ENCODE measurements at places on chromosomes 4 and X.

DNA sequence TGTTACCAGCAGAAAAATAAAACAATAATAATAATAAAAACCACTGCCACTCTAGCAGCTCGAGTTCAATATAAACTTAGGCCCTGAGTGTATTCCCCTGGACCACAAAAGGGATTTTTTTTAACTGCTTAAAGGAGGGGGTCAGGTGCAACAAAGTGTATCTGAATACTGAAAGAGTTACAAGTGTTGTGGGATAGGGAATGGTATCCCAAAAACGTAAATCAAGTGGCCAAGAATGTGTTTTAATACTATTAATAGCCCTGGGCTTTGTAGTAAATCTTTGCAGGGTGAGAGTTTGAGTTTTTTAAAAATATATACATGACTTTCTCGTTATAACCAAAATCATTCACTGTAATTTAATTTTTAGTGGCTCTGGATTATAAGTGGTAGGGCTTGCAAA, 860.1 kb upstream of the INTU start:
- DNase-seq = no peak

- no peak for DNase-seq
These were observed 51.9 kb downstream of the UBQLN2 start for GRCh38 chrX:56615282-56615681.

GRCh38 chr4:146640465-146641061, 1.9 kb downstream of the POU4F2 start:
- DNase-seq = peak; percentile 53

- no peak for DNase-seq
These were observed 30.1 kb upstream of the BBS7 start for GRCh38 chr4:121900132-121900983.

DNA sequence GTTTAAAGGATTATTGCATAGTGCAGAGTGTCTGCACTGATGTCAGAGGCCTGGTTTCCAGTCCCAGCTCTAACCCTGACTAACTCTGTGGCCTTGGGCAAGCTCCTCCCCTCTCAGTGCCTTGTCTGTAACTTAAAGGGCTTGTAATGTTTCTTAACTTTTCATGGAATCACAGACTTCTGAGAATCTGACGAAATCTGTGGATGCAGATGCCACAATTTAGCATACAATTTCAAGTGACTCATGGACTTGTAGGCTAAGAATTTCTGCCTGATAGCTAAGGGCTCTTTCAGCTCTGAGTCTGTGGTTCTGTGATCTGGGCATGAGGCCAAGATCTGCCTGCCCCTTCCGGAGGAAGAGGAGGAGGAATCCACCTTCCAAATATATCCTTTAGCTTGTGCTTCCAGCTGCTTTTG, 236.9 kb downstream of the AR start:
- DNase-seq = no peak

DNA sequence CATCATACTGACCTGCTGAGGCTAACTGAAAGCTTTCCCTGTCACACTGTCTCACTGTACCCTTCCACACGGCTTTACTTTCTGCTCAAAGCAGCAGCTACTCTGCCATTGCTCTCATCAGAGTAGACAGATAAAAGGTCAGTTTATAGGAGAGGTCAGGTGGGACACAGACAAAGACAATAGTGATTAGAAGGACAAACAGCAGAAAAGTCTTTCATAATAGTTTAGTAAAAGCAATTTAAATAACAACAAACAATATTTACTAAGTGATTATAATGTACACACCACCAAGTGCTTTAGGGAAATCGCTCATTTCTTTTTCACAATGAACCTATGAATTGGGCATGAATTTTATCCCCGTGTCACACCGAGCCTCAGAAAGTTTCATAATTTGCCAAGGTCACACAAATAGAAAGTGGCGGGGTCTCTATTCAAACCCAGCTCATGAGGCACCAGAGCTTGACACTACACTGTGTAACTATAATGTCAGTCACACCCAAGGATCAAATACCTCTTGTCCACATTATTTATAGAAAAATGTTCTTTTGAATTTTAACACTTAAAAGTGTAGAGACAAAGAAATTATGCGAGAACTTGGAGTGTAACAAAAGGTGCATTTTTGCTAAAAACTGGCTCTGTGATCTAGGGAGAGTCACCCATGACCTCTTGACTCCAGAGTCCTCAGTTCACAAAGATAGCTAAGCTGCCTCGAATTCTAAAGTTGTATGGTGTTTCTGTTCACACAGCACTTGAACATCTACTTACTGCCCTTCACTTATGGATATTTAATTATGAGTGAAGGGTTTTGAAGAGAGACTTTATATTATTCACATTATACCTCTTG, 24.5 kb upstream of the SORBS2 start:
- no peak for DNase-seq

- no peak for DNase-seq
These were observed 355.7 kb upstream of the GNPDA2 start for GRCh38 chr4:45082101-45082500.

DNA sequence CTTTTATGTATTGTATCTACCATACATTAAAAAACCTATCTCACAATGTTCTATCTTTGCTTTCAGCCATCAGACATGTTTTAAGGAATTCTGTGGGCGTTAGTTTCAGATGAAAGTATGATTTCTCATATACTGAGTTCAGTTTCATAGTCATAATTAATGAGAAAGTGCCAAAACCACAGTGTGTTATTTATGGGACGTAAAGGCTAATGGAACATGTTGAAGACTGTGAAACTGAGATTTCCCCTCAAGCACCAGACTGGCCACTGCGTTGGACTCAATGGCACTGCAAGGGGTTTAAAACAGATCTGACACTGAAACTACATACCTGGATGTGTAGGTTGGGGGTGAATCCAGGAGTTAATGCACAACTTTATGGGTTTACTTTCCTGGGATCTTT, 32.0 kb downstream of the F8 start:
- DNase-seq = no peak

DNA sequence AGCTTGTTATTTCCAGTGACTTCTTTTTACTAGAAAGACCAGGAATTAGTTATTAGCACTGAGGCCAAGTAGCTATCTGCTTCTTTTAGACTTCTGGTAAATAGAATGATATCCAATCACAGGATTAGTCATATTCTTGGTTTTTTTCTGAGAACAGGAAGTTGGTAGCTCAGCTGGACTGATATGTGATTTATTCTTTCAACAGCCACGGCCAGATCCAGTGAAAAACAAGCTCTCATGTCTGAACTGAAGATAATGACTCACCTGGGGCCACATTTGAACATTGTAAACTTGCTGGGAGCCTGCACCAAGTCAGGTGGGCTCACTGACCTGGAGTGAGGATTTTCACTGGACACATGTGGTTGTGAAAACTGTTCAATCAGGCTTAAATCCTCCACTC, 48.6 kb downstream of the PDGFRA start:
- no peak for DNase-seq

DNA sequence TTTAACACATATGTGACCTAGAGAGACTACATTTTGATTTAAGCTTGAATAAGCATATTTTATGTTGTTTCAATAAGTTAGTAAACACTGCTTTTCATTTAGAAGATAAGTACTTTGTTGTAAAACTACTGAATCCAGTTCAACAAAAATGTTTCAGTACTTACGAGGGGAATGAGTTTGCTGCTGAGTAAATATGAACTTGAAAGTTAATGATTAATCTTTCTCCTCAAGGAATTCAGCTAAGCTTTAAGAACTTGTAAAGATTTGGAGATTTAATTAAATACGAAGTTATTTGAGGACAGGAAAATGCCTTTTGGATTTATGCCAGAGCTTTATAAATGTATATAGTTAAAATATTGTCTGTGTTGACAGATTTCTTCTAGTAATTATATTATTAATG, 933.0 kb upstream of the LCORL start:
- no peak for DNase-seq

GRCh38 chr4:147768113-147768512, 36.2 kb downstream of the ARHGAP10 start:
- DNase-seq = no peak

DNA sequence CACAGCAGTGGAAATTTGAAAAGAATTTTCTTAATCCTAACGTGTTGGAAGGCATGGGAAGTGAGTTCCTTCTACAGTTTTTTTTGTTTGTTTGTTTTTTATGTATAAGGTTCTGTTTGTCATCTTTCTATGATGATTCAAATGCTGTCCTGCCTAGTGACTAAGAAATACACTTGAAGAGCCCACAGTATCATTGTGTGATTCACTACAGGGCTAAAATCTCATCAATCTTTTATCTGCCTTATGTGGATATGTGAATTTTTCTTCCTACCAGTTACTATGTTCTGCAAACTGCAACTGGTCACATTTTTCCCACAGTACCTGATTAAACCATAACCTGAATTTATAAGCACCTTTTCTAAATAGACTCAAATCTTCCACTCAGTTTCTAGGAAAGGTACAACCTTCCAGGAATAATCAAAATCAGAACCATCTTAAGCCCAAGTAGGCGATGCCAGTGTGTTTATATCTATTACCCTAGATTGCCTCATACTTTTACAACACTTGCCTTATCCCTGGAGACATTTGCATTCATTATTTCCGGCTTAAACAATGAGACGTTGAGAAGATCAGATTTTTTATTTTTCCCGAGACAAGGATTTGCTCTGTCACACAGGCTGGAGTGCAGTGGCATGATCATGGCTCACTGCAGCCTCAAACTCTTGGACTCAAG, 214.6 kb upstream of the GALNT7 start:
- no peak for DNase-seq

DNA sequence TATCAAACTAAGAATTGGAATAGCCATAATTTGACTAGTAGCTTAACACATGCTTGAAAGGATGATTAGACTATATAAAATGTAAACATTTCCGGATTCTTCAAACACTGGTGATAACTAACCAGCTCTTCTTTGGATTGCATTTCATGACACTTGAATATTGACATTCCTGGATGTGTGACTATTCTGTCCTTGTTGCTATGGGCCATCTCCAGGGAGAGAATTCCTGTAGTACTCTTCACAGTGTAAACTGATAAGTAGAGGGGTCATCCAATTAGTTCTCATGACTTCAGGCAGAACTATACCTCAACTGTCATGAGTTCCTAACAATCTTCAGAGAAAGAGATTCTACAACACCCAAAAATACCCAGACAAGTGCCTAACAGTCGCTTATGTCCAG, 1026.7 kb upstream of the TENM3 start:
- no peak for DNase-seq

DNA sequence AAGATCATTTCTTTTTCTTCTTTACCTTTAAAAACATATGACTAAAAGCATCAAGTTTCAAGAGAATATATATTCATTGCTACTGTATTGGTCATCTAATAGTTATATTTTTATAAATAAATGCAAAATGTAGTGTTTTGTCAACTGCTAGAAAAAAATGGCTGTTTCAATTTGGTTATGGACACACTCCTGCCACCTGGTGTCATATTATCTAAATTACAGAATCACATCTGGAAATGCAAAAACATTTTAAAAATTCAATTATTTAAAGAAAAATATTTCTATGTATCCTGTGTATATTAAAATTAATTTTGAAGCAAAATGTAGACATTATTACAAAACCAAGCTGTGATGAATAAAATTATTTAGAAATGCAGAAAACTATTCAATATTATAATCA, 329.4 kb upstream of the PCDH18 start:
- no peak for DNase-seq

DNA sequence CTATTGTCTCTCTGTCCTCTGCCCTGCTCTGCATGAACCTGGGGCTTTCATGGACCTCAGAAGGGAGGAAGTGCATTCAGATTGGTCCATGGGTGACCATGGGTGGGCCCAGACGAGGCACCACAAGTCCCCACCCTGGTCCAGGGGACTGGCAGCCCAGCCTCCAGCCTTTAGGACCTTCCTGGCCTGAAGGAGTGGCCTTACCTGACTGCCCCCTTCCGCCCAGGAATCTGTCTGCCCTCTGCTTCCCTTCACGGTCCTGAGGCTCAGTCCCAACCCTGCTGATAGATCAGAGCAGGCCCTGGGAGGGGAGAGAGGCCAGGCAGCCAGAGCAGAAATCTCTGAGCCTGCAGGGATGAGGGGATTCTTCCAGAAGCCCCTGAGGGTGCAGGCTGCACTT, 455.4 kb downstream of the PCDH18 start:
- DNase-seq = no peak

DNA sequence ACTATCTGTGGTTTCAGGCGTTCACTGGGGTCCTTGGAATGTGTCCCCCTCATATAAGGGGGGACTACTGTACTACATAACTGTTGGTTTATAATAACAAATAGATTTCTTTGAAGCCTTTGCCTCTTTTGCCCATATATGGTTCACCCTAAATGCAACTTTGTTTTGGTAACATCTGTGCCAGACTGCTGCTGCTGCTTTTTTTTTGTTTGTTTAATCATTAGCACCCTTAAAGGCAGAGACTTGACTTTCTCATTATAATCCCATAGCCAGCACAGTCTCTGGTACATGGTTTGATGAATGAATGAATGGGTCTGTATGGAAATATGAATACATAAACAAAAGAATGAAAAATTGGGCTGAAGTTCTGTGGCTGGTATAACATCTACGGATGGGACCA, 80.2 kb upstream of the LHFPL1 start:
- no peak for DNase-seq

DNA sequence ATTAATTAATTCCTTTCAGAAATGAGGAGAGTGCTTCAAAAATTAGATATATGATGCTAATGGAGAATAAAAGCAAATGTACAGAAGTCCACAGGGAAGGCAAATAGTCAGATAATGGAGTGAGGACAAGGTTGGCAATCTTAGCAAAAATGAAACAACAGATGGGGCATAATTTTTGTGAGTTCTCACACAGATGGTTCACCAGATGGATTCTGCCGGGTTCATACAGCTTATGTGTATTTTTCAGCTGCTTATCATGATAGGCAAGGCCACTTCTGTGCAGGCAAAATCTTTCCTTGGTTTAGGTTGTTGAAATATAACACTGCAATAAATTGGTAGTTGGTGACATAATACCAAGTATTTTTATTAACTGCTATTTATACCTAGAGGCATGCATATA, 1539.0 kb upstream of the IGFBP7 start:
- DNase-seq = no peak

- no peak for DNase-seq
These were observed 32.4 kb downstream of the SPANXN4 start for GRCh38 chrX:143058120-143058519.

GRCh38 chr4:162954976-162955375, 211.7 kb downstream of the NAF1 start:
- DNase-seq = no peak

GRCh38 chr4:5795580-5795979, 84.6 kb downstream of the EVC start:
- no peak for DNase-seq

DNA sequence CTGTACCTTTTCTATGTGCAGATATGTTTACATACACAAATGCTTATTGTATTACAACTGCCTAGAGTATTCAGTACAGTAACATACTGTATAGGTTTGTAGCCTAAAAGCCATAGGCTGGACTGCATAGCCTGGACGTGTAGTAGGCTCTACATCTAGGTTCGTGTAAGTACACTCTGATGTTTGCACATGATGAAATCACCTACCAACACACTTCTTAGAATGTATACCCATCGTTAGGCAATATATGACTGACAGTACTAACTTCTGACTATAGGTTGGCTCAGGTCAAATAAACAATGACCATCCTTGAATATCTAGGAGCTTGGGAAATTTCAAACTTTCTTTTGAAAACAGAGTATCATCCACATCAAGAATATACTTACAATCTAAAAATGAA, 139.0 kb downstream of the CORIN start:
- DNase-seq = no peak

GRCh38 chrX:113770071-113770470, 813.8 kb upstream of the HTR2C start:
- DNase-seq = no peak
